Dermis microvascular lymphatic vessel endothelial cell (primary cell): ENCODE measurements at places on chromosomes 3 and 15. TPM values are rescaled to one million over a fixed set of nuclear protein-coding genes. Genes with fewer than 3 reads are reported as not detected.

The ALDH1A3 gene
- 6.3 and 33.9 TPM in 2 replicates for total RNA-seq

The SLC12A1 gene
- not detected in 2 replicates for total RNA-seq

- DNase-seq: no peak
Measured at GRCh38 chr15:87710406-87710805, 546.1 kb downstream of the NTRK3 start.

DNA sequence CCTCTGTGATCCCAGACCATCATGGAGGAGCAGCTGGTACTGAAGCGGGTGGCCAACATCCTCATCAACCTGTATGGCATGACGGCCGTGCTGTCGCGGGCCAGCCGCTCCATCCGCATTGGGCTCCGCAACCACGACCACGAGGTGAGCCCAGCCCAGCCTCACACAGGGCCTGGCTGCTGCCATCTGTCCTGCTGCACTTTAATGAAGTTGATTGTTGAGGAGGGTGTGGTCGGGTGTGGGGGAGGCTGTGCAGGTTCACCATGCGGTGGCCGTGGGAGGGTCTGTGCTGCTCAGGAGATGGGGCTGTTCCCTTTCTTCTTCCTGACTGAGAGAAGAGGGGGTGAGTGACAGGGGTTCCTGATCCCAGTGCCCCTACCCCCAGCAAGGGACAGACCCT lies 30.6 kb downstream of the ACAD9 start:
- no peak for DNase-seq

GRCh38 chr15:101014921-101015841 lies 96.0 kb downstream of the LRRK1 start:
- DNase-seq: peak; percentile 60

- peak; percentile 10 for DNase-seq
Measured at GRCh38 chr3:50674349-50675178, at the start of gene DOCK3. DOCK3 (plus strand) TSS chr3:50674927; CDS start chr3:50675264, 337 bp downstream.

- no peak for DNase-seq
Measured at GRCh38 chr3:66269411-66269810, 48.6 kb downstream of the SLC25A26 start.

GRCh38 chr15:78405336-78405924 lies 32.6 kb upstream of the IREB2 start:
- no peak for DNase-seq

DNA sequence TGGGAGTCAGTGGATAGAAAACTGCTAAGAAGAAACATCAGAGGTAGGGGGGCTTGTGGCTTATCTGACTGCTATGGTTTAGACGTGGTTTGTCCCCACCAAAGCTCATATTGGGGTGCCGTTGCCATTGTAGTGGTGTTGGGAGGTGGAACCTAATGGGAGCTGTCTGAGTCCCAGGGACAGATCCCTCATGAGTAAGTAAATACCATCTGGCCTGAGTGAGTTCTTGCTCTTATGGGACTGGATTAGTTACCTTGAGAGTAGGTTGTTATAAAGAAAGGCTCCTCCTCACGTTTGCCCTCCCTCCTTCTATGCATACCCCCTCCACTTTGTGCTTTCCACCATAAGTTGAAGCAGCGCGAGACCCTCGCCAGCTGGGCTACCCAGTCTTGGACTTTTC lies 53.4 kb upstream of the VILL start:
- no peak for DNase-seq
